ENCODE measurements at places on chromosomes 6 and 20.

GRCh38 chr6:95318137-95318536 lies 259.2 kb upstream of the MANEA start:
- no peak for DNase-seq

GRCh38 chr6:155444952-155445903 lies 10.4 kb downstream of the NOX3 start:
- no peak for DNase-seq

GRCh38 chr6:19301980-19302379 lies 535.2 kb upstream of the ID4 start:
- no peak for DNase-seq

DNA sequence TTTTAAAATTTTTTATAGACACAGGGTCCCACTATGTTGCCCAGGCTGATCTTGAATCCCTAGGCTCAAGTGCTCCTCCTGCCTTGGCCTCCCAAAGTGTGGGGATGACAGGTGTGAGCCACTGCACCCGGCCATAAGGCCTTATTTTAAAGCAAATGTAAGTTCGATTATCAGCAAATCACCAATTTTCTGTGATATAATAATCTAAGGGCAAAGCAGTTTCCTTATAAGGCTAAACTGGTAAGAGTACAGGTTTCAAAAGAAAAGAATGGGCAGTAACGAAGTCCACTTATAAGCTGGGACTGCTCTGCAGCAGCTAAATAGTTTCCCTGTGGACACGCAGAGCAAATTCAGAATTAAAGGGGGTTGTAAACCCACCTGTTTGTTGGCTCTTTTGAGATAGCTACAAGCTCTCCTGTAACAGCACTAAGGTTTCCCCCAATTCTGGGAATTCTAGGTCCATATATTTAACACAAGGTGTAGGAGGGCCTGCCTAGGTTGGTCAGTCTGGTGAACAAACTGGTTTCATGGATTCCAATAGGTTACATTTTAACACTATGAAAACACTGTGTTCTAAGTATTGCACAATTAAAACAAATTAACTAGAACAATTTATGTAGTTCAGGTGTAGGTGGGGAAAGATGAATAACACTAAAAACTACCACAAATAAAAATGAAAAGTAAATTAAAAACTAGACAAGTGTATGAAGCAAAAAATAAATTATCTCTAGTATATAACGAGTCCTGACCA lies 26.3 kb downstream of the LHFPL5 start:
- no peak for DNase-seq

DNA sequence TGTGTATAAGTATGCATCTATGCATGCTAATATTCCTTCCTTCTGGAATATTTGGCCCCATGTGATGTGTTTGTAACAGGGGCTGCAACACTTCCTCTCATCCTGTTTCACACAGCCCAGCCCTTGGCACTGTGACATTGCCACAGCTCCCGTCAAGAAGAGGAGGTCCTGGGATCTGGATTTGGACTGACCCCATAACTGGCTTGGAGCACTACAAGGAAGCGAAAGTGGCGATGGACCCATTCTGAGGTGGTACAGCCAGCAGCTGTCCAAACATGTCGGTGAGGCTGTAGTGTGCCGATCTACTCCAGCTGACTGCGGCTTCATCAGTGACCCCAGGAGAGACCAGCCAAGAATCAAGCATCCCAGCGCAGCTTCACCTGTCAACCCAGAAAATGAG lies 18.2 kb downstream of the SYNDIG1 start:
- DNase-seq, result no peak

DNA sequence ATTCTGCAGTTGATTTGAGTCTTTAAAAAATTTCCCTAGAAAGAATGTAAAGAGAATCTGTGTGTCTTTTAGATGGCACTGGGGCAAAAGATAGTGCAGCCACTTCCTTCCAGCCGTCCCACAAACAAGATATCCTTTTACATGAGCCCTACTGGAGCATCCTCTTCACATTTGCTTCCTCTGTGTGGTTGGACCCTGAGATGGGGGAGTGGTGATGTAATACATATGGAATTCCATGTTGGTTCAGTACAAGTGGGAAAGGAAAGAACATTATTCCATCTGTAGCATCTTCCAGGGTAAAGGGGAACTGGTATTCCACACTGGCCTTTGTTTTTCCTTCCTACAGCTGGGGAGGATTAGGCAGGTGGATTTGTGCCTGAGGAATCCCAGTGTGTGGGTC lies 78.9 kb upstream of the ISM1 start:
- no peak for DNase-seq

DNA sequence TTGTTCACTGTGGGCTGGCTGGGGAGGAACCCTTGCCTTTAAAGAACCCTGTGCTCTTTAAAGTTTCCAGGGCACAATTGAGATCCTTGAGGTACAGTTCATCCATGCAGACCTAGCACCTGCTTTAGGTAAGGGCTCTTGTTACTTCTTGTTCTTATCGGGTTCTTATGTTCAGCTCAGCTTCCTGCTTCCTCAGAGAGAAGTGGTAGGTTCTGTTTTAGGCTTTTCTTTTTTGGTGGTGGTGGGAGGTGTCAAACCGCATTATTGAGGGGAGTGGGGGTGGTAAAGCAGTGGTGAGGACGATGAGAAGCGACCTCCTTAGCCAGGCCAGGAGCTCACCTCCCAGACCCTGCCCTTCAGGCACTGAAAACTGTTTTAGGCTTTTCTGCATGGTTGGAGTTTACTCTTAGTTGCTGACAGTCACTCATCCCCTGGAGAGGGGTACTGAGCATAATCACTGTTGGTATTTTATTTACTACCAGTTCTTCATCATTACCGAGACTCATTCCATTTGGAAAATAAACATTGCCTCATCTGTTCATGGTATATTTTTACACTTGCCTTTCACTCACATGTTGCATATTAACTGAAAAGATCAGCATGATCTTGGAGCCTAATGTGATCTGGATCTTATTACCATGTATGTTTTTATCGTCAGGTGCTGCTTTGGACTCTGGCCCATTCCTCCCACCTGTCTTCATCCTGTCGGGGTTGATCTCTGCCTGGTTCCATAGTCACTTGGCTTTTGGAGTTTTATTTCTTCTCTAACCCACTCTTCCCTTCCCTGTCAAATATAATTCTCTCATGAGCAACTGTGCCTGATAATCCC lies 35.4 kb downstream of the SLC16A10 start:
- DNase-seq, result no peak

DNA sequence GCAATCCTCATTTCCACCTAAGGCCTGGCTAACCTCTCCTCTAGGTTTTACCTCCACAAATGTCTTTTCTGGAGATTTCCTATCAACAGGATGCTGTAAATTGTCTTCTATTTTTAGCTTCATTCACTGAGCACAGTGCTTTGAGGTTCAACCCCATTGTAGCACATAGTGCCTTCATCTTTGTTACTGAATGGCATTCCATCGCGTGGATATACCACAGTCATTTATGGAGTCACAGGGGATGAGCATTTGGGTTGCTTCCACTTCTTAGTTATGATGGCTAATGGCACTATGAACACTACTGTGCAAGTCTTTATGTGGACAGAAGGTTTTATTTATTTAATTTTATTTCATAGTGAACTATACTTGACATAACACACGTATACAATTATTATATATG lies 387.1 kb downstream of the SMOC2 start:
- DNase-seq, result no peak

GRCh38 chr6:30158475-30159040 lies 2.5 kb downstream of the TRIM10 start:
- DNase-seq, result no peak

- DNase-seq, result no peak
Observed at GRCh38 chr20:3887876-3888620, 1.1 kb upstream of the PANK2 start.

DNA sequence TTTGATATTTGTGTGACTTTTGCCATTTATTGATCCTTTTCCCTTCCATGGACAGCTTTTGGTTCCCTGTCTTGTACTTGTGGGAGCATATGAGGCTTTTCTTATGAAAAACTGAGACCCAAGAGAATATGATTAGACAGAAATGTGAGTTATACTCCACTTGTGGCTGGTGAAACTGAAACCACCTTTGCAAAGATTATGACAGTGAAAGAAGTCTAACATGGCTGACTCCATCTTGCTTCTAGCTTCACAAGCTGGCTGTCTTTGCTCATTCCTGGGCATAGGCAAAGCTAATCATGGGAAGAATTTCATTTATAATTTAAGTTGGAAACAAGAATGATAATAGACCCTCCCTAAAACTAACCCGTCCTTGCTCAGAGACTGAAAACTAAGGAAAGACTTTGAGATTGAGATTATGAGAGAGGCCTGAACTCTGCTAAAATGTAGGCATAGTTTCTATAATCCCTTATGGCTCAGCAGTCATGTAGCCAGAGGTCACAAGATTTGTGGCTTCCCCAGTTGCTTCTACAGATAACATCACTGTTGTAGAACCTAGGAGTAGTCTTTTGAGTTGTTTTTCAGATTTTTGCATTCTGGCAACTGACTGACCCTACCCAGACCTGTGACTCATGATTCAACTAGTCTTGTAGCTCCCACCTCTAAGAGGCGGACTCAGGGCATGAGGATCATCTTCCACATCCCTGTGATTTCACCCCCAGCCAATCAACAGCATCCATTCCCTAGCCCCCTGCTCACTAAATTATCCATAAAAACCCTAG lies 50.9 kb upstream of the CD2AP start:
- no peak for DNase-seq

DNA sequence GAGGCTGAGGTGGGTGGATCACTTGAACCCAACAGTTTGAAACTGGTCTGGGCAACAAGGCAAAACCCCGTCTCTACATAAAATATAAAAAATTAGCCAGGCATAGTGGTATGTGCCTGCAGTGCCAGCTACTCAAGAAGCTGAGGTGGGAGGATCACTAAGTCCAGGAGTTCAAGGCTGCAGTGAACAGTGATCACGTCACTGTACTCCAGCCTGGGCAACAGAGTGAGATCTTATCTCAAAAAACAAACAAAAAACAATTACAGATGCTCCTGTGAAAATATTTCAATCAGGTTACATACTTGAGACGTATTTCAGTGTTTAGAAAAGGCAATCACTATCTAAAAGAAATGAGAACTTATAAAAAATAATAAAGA lies 33.8 kb downstream of the RANBP9 start:
- DNase-seq, result no peak

- no peak for DNase-seq
Observed at GRCh38 chr6:114342086-114342825, 567 bp downstream of the HS3ST5 start.

- no peak for DNase-seq
Observed at GRCh38 chr6:166691746-166692145, 64.7 kb upstream of the RPS6KA2 start.
